ENCODE measurements at places on chromosomes 11 and 22.

DNA sequence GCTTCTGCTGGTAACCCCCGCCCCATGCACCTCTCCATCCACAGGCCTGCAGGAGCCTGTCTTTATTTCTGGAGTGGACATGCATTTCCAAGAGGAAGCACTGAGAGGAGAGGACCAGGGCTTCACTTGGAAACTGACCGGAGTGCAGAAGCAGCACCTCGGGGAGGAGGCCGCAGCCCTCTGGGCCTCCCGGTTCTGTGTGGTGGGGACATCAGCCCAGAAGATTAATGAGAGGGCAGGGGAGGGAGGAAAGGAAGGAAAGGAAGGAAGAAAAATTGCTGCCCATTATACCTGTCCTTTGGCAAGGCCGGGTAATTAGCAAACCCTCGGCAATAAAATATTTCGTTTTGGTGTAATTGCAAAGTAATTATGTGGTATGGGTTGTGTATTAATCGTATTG lies 97.0 kb downstream of the TP53I11 start:
- DNase-seq, result no peak

DNA sequence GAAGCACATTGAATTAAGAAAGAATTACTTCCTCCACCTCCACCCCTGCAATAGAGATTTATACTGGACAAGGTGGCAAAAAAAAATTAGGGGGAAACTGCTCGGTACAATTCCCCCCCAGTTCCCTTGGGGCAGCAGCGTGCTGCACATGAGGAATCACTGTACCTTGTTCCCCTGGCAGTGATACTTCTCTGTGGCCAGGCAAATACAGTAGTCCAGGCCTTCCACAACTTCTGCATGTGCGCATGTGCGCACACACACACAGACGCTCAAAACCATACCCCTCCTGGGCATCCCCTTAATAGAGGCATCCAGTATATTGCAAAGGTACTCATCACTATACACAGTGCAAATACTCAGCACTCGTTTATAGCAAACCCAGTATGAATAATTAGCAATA lies 68.9 kb downstream of the ARFGAP2 start:
- DNase-seq, result no peak

GRCh38 chr11:126214841-126215240 lies 3.3 kb downstream of the FAM118B start:
- DNase-seq, result no peak

- peak; percentile 33 for DNase-seq
Observed at GRCh38 chr11:910589-911030, at the start of gene CHID1. CHID1 (minus strand) TSS chr11:910810; CDS start chr11:904816, 5,994 bp downstream.

GRCh38 chr22:19666673-19667593 lies 47.4 kb upstream of the SEPTIN5 start:
- no peak for DNase-seq

DNA sequence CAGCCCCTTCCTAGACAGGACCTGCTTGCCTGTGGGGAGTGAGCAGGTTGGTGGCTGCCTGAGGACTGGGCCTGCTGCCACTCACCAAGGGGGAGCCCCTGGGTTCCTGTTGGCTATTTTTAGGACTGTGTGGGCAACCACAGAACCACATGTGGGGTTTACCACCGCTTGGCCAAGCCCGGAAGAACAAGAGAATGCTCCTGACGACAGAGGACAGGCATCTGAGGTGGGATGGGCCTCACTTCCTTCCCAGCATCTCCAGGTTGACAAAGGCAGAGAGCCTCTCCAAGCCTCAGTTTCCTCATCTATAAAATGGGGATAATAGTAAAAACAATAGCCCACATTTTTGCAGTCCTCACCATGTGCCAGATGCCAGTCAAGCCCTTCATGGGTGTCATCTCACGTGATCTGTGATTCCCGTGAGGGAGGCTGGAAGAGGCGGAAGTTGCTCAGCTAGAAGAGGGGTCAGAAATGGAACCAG lies 43.6 kb downstream of the LRRC32 start:
- no peak for DNase-seq

GRCh38 chr11:117316197-117316961 lies at the start of gene BACE1:
BACE1 (minus strand) TSS chr11:117316256; CDS start chr11:117315795, 461 bp downstream.
- peak; percentile 81 for DNase-seq

DNA sequence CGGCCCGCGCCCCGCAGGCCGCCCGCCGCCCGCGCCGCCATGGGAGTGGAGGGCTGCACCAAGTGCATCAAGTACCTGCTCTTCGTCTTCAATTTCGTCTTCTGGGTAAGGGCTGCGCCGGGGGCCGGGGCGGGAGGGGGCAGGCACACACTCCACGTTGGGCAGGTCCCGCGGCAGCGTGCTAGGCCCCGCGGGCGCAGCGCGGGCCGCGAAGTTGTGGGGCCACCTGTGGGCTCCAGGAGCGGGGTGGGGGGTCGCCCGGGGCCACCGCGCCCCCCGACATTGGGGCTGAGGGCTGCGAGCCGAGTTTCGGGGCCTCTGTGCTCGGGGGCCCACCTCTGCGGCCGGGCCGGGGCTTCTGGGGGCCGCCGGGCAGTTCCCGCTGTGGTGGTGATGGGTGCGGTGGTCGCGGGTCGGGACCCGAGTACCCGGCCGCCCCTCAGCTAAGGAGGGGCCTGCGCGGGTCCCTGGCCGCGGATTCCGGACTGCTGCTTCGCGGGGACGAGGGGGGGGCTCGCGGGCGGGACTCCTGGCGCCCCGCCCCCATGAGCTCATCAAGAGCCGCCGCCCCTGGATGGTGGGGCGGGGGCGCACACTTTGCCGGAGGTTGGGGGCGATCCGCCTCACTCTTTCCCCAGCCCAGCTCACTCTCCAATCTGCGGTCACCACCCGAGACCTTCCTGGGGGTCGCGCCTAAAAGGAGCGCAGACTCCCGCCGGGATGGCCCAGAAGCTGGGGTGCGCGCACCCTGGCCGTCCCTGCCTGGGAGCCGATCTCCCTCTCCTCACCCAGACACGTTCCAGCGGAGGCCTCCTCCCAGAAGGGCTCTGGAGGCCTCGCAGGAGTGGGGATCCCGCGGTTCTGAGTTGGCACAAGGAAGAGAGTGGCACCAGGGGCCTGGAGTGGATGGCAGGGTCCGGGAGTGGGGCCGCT lies 667 bp downstream of the CD81 start:
- no peak for DNase-seq

DNA sequence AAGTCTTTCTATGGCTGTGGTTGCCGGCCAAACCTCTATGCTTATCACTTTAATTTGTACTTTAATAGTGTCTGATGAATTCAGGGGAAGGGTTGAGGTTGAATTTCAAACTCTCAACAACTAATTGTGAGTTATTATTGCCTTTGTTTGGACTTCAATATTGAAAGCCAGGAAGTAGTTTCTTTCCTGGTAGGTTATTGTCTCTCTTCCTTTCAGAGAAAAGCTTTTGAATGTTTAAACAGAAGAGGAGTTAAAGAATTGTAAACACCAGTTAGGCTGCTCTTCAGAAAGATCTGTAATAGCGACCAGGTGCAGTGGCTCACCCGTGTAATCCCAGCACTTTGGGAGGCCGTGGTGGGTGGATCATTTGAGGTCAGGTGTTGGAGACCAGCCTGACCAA lies 22.2 kb downstream of the NNMT start:
- no peak for DNase-seq

DNA sequence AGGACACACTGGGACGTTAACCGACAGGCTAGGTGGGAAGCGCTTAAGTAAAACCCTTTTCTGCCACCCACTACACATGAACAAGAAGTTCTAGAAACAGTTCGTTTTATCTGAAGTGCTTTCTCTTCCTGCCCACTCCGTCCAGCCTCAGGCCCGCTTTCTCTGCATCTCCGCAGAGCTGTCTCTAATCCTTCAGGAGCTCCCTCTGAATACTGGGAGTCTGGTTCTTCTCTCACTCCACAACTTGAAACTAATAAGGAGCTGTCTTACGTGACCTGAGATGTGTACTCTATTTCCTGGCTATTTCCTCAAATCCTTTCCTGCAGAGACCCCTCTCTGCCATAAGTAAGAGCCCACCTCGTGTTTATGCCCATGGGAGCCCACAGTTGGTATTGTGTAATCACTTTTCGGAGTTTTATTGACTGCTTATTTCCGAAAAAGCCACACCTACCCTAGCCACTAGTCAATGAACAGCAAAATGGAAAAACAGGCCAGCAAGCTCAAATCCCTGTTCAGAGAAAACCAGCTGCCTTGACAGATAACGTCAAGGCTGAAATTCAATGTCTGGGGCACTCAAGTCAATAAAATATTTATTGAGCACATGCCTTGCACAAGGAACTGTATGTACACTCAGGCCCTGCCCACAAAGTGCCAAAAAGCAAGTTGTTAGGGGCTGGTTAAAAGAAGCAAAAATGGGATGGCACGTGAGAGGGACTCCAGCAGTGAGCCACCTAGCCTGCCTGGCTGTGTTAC lies 4.9 kb downstream of the PC start:
- DNase-seq, result no peak

GRCh38 chr11:69213316-69213715 lies 57.6 kb downstream of the SMIM38 start:
- no peak for DNase-seq

DNA sequence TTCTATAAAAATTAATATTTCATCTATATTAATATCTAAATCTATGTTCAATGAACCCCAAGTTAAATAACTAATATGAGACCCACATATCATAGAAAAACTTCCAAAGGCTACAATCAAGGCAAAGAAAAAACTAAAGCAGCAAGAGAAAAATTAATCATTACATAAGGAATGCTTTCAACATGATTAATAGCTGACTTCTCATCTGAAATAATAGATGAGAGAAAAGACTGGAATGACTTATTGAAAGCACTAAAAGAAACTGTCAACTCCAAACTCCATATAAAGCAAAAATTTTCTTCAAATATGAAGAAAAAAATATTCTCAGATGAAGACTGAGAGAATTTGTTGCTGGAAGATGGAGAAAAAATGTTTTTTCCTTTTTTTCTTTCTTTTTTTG lies 13.0 kb downstream of the TRIM5 start:
- no peak for DNase-seq

- DNase-seq, result no peak
Observed at GRCh38 chr11:95739108-95739938, 50.3 kb downstream of the FAM76B start.

GRCh38 chr11:127998421-127998820 lies 588.9 kb downstream of the ETS1 start:
- no peak for DNase-seq

DNA sequence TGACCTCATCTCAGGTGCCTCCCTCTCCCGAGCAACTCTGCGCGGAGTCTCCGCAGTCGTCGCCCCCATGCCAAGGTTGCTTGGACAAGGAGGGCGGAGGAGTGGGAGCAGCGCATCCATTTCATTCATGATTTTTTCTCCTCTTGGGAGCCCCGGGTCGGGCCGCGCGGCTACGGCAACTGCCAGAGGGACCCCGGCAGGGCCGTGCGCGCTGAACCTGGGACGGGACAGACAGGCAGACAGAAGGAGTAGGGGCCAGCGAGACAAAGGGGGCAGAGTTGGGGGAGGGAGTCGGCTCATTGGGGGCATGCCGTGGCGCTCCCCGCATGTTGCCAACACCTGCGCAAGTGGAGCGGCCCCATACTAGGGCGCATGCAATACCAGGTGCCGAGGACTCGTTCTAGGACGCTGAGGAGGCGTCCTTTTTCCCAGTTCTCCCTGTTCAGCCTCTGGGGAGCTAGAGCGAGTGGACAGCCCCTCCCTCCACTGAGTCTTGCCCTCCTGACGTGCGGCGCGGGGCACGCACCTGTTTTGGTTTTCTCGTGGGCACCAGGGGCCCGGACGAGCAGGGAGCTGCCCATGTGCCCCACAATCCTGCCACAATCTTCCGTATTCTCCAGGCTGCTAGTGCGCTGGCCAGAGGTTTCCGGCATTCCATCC lies 501 bp upstream of the PTPN5 start:
- DNase-seq, result no peak

- peak; percentile 90 for DNase-seq
Observed at GRCh38 chr11:118605116-118605867, 2.1 kb upstream of the PHLDB1 start.

- no peak for DNase-seq
Observed at GRCh38 chr11:88194990-88195389, 19.7 kb upstream of the RAB38 start.

- no peak for DNase-seq
Observed at GRCh38 chr11:66979336-66979980, 4.4 kb downstream of the C11orf86 start.

DNA sequence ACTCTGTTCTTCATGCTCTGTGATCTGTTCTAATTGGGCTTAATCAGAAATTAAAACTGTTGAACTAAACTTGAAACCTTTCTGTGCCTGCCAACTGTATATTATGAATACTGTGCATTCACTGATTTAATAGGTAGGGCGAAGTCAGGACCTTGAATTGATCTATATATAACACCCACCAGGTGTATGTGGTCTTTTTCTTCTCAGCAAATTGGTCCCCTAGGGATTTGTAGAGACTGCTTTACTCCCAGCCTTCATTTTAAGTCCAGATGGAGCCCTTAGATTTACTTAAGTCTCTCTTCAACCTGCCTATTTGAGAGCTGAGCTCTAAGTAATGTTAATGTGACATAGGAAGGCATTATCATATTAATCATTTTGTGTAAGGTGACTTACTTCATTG lies 257.5 kb downstream of the TMEM135 start:
- DNase-seq, result no peak

DNA sequence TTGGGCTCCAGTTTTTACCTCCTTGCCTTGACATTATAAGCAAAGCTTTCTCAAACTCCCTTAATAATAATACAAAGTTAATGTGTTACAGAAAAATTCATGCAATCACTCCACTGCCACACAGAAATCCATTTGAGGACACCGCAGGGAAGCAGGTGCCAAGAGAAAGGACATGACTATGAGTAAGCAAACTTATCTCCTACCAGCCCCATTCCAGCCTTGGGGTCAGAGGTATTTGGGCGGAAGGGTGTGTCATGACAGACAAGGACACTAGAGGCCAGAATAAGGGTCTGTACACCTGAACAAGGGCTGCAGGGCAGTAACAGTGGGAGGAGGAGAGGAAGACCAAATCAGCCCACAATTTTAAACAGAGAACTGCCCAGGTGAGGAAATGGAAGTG lies 5.9 kb downstream of the GNG3 start:
- no peak for DNase-seq

- DNase-seq, result no peak
Observed at GRCh38 chr11:101478587-101479369, 105.0 kb downstream of the TRPC6 start.

GRCh38 chr11:38130976-38131375 lies 1532.9 kb upstream of the RAG2 start:
- no peak for DNase-seq

GRCh38 chr11:69409812-69410645 lies 71.4 kb upstream of the LINC01488 start:
- DNase-seq, result no peak

DNA sequence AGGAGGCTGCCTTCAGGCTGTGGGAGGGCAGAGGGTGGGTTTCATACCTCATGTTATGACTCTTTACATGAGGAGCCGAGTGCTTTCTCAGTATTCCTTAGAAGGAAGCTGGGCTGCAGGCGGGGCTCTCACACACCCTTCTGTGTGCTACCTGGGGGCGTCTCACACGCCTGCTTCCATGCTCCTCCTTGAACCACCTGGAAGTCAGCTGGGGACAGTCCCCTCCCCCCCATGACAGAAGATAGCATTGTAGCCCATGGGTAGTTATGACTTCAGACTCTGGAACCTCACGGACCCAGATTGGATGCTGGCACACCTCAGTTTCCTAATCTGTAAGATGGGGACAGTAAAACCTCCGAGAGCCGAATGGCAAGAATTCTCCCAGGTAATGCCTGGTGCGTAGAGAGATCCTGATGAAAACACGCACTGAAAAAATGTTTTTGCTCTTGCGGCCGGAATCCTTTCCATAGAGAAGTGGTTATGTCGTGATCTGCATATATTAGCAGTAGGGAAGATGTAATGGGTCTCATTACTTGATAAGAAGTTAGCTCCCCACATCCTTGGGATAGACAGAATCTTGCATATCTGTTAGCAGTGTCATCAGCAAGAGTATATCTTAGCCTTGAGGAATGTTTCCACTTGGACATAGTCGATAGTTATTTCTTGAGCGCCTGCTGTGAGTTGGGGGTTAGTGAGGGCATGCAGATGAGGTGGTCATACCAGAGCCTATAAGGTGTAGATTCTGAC lies 4.9 kb downstream of the DAGLA start:
- no peak for DNase-seq
